ENCODE measurements at places on chromosomes 6 and 20. TPM values are rescaled to one million over a fixed set of nuclear protein-coding genes. Genes with fewer than 3 reads are reported as not detected.

DNA sequence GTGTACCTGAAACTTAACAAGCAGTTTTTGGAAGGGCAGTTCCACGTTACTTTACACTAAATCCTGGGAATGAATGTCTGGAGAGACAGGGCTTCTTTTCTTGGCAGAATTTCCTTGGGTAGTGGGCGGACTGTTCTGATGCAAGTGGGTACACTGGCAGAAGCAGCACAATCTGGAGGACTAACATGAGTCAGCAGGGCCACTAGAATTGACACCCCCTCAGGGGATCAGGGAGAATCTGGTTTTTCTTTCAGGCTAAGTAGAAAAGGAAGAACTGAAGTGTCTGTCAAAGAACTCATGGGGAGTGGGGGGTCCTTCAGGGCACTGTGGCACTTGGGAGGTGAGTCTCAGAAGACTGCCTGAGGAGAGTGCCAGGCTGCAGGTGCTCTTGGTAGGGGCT lies 34.6 kb downstream of the PANK2 start:
- H3K4me1 ChIP-seq: no peaks in the 10 kb centered on the region
- no peak overlapping the region for H3K27ac ChIP-seq
- peaks cover 2% of the 10 kb centered on the region for H3K36me3 ChIP-seq
- no peak overlapping the region for H3K4me3 ChIP-seq
- DNase-seq: peak; percentile 31
- no peaks in the 10 kb centered on the region for H3K27me3 ChIP-seq

- no peaks in the 10 kb centered on the region for H3K4me1 ChIP-seq
- no peaks in the 10 kb centered on the region for H3K27me3 ChIP-seq
- H3K4me3 ChIP-seq: no peak overlapping the region
These were observed 8.4 kb upstream of the EEF1E1 start for GRCh38 chr6:8110725-8111124.

DNA sequence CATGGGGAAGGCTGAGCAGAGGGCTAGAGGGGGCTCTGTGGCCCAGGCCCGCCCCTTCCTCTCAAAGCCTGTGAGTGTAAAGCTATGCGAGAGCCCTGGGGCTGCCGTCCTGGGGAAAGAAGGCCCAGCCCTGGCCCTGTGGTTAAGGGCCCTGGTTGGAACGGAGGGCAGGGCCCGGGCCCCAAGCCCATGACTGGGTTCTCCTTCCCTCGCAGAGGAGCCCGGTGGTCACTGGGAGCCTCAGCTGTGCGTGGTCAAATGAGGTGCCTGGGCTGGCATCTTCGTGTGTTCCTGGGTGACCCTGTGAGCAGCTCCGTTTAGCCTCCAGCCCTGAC lies 56.0 kb downstream of the SMOC2 start:
- no peak overlapping the region for H3K27ac ChIP-seq
- H3K36me3 ChIP-seq: no peaks in the 10 kb centered on the region
- no peak overlapping the region for H3K4me3 ChIP-seq

GRCh38 chr6:37903351-37904340 lies 84.1 kb downstream of the ZFAND3 start:
- H3K36me3 ChIP-seq: no peaks in the 10 kb centered on the region
- H3K27ac ChIP-seq: no peak overlapping the region
- no peaks in the 10 kb centered on the region for H3K27me3 ChIP-seq
- DNase-seq: no peak
- peaks cover 4% of the 10 kb centered on the region for H3K4me1 ChIP-seq

CCNC gene
- total RNA-seq: 37.2 TPM

GRCh38 chr6:145138469-145139139 lies 596.7 kb downstream of the EPM2A start:
- H3K36me3 ChIP-seq: no peaks in the 10 kb centered on the region
- DNase-seq: no peak
- H3K4me3 ChIP-seq: no peak overlapping the region
- no peak overlapping the region for H3K27ac ChIP-seq
- no peaks in the 10 kb centered on the region for H3K27me3 ChIP-seq

DNA sequence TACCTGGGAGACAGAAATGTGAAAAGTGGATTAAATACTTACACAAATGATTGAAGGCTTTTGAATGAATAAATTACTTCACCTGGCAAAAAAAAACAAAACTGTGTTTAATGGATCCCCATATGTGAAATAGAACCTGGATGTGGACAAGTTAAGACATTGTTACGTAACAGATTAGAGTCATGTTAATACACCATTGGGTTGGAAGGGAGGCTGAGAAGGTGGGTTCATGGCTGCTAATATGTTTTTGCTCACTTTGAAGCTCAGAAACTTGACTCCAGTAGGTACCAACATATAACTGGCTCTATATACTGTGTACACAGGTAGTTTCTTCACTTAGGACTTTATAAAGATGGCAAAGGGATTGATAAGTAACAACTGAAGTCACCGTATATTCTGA lies 21.4 kb upstream of the TENT5A start:
- DNase-seq: no peak
- no peak overlapping the region for H3K4me3 ChIP-seq

All from aorta (tissue), 5 donors.